Stimulated activated CD8-positive, alpha-beta memory T cell treated with anti-CD3 and anti-CD28 coated beads, Interleukin-4, amount 100 ng/mL, for 1 hour (primary cell): ENCODE measurements at places on chromosomes 6 and 20.

- no peak for DNase-seq
Measured at GRCh38 chr6:112251171-112251875, 3.0 kb downstream of the LAMA4 start.

DNA sequence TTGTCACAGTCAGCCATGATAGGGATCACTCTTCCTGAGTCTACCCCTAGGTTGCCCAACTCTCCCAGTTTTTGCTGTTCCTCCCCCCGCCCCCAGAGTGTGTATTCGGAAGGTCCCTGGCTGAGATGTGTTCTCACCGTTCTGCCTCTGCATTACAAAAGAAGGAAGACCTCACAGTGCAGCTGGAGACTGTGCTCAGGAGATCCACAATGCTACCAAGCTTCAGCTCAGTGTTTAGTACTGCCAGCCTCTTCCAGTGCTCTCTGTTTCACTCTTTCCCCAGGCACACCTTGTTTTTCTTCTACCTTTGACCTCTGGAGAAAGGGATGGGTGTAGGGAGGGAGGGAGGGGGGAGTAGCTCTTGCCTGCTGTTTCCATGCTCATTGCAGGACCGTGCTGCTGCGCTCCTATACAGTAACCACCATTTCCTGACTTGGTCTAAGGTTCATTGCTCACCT, 13.4 kb upstream of the MOCS1 start:
- no peak for DNase-seq

- DNase-seq, result no peak
Measured at GRCh38 chr6:82720992-82721391, 344.6 kb downstream of the UBE3D start.

DNA sequence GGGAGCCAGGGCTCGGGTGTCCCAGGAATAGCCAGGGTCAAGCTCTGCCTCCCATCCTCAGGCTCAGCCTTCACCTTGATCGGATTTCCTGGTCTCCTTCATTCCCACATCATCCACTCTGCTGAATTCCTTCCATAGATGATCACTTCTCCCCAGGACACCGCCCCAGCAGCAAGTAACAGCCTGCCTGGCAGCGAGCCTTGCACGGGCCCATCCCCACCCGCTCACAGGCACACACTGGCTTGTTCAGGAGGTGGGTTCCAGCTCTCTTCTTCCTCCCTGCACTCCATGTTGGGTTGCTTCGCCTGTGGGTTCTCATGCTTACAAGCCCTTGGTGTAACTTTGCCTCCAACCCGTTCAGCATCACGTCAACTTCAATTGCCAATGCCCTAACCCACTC, 113.0 kb upstream of the IYD start:
- no peak for DNase-seq

DNA sequence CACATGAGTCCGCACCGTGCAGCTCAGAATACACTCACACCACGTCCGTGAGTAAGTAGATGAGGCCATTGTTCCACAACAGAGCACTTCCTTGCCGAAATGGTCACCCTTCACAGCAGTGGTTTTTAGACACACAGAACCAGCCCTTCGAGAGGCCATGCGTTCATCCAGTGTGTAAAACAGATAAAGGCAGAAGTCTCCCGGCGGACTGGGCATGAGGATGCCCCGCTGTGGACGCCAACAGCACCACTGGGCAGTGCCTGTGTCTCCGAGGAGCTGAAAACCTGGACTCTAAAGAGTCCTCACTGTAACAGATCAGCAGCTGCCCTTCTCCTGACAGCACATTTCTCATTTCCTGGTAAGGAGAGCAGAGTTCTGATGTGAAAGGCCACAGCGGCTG, 75.2 kb downstream of the WDR27 start:
- DNase-seq, result no peak

DNA sequence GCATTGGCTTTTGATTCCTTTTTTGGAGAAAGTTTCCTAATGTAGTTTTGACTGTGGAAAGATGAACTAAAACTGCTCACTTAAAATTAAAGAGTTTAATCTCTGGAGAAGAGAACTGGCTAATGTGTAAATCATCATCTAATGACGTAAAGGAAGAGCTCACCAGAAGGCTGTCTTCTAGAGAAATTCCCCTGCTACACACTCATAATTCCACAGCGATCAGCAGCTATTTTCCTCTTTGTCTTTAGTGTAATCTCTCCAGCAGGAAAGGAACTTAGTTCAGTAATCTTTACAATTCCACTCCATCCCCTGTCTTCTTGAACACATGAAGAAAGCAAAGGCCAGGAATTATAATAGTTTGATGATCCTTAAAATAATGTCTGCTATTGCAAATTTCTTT, 15.8 kb downstream of the SPTLC3 start:
- DNase-seq, result no peak

- DNase-seq, result no peak
Measured at GRCh38 chr6:16758163-16758975, 2.9 kb downstream of the ATXN1 start.

GRCh38 chr20:13229538-13229937, 8.5 kb downstream of the ISM1 start:
- DNase-seq, result no peak

DNA sequence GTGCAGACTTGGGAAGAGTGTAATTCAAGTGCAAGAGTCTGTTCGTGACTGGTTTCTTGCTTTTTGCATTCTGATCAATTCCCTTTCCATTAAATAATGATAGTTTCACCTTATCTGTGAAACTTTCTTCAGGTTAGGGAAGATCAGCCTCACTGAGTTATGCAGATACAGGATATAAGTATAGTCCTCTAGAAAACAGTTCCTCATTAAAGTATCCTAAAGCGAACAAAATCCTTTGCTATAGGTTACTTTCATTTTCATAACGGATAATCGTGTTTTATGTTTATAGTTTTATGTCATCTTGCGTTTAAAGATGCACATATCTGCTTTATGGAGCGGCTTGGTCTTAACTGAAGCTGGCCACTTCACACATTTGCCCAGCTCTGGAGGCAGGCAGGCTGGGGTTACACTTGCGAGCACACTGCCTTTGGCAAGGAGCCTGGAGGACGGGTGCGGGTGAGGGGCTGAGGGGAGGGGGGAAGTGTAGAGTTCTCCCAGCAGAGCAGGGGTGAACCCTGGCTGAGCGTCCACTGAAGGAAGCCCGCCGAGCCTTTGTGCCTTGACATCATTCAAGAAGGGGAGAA, 123.5 kb upstream of the IFNGR1 start:
- no peak for DNase-seq

DNA sequence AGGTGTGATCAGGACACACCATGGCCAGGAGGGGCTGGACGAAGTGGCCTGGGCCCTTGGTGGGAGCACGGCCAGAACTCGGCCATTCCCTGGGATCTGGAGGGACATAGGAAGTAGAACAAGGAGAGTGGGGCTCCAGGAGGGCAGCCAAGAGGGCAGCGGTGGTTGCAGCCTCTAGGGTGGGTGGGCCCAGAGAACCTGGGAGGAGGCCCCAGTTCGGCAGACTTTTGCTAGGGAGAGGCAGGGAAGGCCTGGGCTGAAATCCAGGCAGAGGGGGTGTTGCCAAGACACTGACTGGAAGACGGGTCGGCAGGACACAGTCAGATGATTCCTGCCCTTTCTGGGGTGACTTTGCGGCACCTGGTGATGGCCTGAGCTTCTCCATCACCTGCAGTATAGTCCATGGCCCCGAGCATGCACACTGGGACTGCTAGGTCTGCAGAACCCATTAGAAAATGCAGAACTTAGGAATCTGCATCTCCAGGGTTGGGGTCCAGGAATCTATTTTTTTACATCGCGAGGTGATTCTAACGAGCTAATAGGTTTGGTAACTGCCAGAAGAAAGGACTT, 224.8 kb downstream of the SYNDIG1 start:
- no peak for DNase-seq

GRCh38 chr6:72855471-72855870, 233.6 kb downstream of the KCNQ5 start:
- DNase-seq, result no peak

DNA sequence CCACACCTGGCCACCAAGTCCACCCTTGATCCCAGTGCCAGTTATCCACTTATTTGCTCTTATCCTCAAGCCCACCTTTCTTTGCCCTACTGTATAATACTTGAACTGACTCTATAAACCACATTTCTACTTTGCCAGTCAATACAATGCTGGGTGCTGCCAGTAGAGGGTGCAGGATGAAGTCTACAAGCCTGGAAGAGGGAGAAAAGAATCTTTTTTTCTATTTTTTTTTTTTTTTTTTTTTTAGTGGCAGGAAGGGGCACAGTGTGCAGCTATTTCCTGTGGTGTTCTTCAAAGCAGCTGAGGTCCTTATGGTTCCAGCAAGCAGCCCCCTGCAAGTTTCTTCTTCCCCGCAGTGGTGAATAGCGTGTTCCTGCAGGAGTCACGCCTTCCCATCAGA, 22.2 kb upstream of the GABRR1 start:
- DNase-seq, result no peak

DNA sequence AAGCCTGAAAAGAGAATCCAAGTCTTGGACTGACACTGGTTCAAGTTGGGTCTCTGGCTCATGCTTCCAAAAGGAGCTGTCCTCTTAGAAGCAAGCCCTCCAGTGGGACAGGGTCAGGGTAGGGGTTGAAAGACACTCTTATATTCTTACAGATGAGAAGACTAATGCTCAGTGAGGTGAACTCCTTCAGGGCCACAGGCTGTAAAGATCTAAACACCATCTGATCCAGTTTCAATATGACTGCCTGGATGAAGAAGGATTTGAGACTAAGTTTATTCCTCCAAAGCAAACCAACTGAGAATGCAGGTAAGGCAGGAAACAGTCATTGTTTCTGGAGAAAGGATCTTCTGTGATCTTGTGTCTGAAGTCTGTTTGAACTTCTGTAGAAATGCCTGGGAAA, 99.0 kb upstream of the TAB2 start:
- DNase-seq, result no peak

- DNase-seq, result no peak
Measured at GRCh38 chr6:15553736-15554294, 109.0 kb downstream of the DTNBP1 start.

- DNase-seq, result no peak
Measured at GRCh38 chr6:128519931-128520435, 416 bp downstream of the PTPRK start.

DNA sequence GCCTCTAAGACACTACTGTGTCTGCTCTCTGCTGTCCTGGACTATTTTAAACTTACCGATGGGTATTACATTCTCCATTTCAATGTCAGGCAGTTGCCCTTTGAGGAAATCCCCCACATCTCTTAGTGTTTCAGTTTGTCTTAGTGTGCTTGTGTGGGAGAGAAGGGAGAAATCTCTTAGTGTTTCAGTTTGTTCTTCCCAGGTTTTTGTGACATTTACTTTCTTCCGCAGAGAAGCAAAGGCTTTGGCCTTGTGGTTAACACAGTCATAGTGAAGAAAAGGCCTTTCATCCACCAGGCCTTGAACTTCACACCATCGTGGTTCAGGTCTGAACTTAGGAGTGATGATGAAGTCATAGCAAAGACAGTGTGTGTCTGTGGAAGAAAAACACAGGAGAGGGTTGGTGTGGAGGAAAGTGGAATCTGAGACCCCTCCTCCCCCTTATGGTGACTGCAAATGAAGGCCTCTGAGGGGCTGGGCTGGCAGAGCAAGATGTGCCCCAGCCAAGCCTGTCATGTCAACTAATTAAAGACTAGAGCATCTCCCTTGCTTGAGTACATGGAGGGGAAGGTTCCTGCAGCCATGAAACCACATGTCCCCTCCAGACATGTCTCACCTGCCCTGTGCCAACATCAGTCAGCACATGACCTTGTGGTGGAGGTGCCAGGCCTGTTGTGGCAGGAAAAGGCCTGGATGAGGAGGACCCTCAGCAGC, 23.9 kb downstream of the RAET1L start:
- DNase-seq, result no peak

- DNase-seq, result no peak
Measured at GRCh38 chr6:161010418-161010817, 18.8 kb downstream of the MAP3K4 start.

GRCh38 chr6:144278659-144279314, 6.3 kb upstream of the UTRN start:
- DNase-seq, result no peak

- no peak for DNase-seq
Measured at GRCh38 chr6:128235556-128235955, 284.8 kb downstream of the PTPRK start.

- DNase-seq, result no peak
Measured at GRCh38 chr20:8640461-8640860, 428.4 kb upstream of the PLCB4 start.

- DNase-seq, result no peak
Measured at GRCh38 chr6:169707772-169708171, 5.8 kb downstream of the C6orf120 start.

- DNase-seq, result no peak
Measured at GRCh38 chr6:12331951-12332749, 42.0 kb downstream of the EDN1 start.

- DNase-seq, result no peak
Measured at GRCh38 chr6:130858498-130859160, 31.4 kb downstream of the SMLR1 start.

DNA sequence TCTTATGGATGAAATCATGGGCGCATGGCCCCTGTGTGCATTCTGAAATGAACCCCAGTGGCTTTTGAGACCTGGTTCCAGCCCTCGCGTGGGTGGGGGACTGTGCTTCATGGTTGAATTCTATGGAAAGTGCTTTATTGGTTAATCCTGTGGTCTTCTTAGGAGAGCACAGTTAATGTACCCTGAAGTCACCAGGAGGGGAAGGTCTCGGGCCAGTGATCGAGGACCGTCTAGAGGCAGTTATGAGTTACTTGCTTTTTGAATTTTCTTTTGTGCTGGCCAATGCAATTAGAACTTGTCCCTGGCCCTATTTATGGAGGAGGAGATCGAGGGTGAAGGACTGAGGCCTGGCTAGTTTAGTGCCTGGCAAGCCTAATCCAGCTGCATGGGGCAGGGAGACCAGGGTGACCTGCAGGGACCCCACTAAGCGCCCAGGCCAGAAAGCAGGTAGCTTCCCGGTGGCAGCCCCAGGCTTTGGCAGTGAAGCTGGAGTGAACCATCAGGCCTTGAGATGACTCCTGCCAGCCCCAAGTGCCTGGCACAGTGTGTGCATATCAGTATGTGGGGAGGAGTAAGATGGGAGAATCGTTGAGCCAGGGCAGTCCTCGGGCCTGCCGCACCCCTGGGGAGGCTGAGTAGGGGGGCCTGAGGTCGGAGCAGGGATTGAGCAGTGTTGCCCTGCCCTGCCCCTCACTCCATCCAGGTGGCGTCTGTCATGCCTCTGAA, 144.6 kb upstream of the RNF24 start:
- DNase-seq, result no peak

DNA sequence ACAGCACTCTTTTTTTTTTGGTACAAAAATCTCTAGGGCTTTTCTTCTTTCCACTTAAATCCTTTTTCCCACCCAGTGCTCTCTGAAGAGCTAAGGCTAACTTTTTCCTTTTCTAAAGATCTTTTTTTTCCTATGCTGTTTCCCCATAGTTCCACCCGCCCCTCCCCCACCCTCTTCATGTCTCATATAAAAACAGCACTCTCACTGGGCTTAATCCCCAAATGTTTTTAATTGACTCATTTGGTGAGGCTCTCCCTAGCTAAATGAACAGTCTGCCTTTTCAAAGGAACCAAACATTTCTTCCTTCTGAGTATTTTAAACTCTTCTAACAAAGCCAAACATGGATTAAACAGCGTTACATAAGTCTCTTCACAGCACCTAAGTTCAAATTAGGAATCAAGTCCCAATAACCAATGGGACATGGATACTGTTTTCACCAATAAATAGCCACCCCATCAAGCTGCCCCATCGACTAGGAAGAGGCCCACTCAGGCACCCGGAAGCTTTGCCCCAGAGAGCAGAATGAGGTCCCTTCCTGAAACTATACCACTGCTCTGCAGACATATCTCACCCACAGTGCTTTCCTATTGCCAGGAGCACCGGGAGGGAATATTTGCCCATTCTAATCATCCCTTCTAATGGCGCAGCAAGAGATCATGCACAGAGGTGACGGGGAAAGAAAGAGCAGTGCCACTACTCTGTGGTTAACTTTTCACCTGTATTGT, 63.7 kb downstream of the ATXN1 start:
- no peak for DNase-seq
